Ovary (tissue), 10 donors: ENCODE measurements at places on chromosomes 3 and 15. TPM values are rescaled to one million over a fixed set of nuclear protein-coding genes. Genes with fewer than 3 reads are reported as not detected.

Gene ALDH1L1
- polyA plus RNA-seq = 8.3 TPM

- no peak for DNase-seq
Observed at GRCh38 chr3:122092460-122093165, 37.5 kb downstream of the CD86 start.

- DNase-seq = no peak
Observed at GRCh38 chr3:143831208-143831607, 17.1 kb downstream of the SLC9A9 start.

DNA sequence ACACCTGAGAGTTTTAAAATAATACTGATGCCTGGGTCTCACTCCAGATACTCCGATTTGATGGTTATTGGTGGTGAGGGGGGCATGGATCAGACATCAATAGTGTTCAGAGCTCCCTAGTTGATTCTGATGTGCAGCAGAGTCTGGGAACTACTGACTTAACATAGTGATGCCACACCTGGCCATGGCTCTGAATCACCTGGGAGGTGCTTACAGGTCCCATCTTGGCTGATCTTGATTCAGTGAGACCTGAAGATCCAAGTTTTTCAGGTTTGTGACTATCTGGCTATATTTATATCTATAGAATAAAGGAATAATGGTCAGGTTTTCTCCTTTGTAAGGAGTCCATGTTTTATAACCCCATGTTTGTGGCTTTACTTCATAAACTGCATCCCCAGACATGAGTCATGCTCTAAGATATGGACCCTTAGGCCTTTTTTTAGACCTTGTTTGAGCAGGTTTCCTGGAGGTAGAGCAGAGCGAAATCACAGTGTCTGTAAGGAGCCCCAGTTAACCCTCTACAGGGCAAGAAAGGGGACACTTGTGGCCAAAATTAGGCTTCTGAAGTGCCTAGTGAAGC lies 101.4 kb downstream of the LARS2 start:
- no peak for DNase-seq

GRCh38 chr15:90039996-90040395 lies 38.9 kb downstream of the ZNF710 start:
- DNase-seq = no peak

GRCh38 chr15:75597667-75598341 lies 18.7 kb upstream of the PTPN9 start:
- no peak for DNase-seq
